CD4-positive, alpha-beta T cell (primary cell): ENCODE measurements at places on chromosomes 5 and 9. TPM values are rescaled to one million over a fixed set of nuclear protein-coding genes. Genes with fewer than 3 reads are reported as not detected.

The IER5L gene
- total RNA-seq: 6.4 TPM

GRCh38 chr5:168967882-168968620 is 332.9 kb downstream of the SLIT3 start:
- H3K27me3 ChIP-seq: no peaks in the 10 kb centered on the region
- H3K4me1 ChIP-seq: no peaks in the 10 kb centered on the region
- no peak overlapping the region for H3K27ac ChIP-seq
- DNase-seq: no peak
- no peak overlapping the region for H3K4me3 ChIP-seq

The CCDC127 gene
- total RNA-seq: 1.9 TPM

- no peaks in the 10 kb centered on the region for H3K4me1 ChIP-seq
- H3K27ac ChIP-seq: no peak overlapping the region
- no peak for DNase-seq
- no peaks in the 10 kb centered on the region for H3K36me3 ChIP-seq
- no peak overlapping the region for H3K4me3 ChIP-seq
- no peaks in the 10 kb centered on the region for H3K27me3 ChIP-seq
Observed at GRCh38 chr5:89407054-89407453, 524.1 kb upstream of the MEF2C start.

- H3K27me3 ChIP-seq: no peaks in the 10 kb centered on the region
- peaks cover 77% of the 10 kb centered on the region for H3K4me1 ChIP-seq
- no peak overlapping the region for H3K4me3 ChIP-seq
- DNase-seq: no peak
Observed at GRCh38 chr5:132454361-132454760, 36.2 kb downstream of the IRF1 start.

- no peaks in the 10 kb centered on the region for H3K36me3 ChIP-seq
- no peak overlapping the region for H3K27ac ChIP-seq
- H3K4me3 ChIP-seq: no peak overlapping the region
- H3K4me1 ChIP-seq: no peaks in the 10 kb centered on the region
- DNase-seq: no peak
Observed at GRCh38 chr5:180109920-180110319, 38.4 kb upstream of the RNF130 start.

DNA sequence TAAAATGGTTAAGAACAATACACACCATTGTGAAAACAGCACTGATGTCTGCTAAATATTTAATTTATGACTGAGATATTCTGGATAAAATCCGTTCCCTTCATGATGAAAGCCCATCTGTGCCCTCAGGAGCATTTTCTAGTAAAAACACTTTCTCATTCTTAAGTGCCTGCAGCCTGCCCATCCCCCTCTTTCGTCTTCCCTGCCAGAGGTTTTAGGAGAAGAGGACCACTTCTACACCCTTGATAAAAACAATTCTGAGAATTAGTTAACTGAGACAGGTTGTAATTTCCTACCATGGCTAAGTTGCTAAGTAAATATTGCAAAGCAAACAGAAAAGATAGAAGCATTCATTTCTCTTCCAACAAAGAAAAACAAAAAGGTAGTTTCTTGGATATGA is 272.6 kb downstream of the ATPSCKMT start:
- H3K27ac ChIP-seq: no peak overlapping the region
- no peaks in the 10 kb centered on the region for H3K36me3 ChIP-seq
- H3K4me3 ChIP-seq: no peak overlapping the region
- no peaks in the 10 kb centered on the region for H3K27me3 ChIP-seq

GRCh38 chr9:79046401-79046800 is 525.4 kb upstream of the TLE4 start:
- H3K27me3 ChIP-seq: no peaks in the 10 kb centered on the region
- no peaks in the 10 kb centered on the region for H3K4me1 ChIP-seq

The C5orf58 gene
- not detected for total RNA-seq
